Skeletal muscle cell (primary cell): ENCODE measurements at places on chromosomes 1 and 21.
A peak's percentile ranks its signal among the peaks of the same experiment; 100 is the strongest.

DNA sequence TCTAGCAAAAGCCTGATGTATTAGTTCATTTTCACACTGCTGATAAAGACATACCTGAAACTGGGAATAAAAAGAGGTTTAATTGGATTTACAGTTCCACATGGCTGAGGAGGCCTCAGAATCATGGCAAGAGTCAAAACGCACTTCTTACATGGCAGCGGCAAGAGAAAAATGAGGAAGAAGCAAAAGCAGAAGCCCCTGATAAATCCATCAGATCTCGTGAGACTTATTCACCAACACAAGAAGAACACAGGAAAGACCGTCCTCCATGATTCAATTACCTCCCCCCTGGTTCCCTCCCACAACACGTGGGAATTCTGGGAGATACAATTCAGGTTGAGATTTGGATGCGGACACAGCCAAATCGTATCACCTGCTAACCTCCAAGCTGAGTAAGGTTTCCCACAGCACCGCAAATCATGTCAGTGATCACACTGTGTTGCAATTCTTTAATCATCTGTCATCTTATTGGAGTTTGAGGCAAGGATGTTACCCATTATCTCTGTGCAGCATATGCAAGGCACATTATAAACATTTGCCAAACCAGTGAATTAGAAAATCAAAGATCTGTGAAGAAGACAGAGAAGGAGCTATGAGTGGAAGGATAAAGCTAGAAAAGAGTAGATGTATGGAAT lies 128.5 kb downstream of the ZNF281 start:
- no peak for DNase-seq

GRCh38 chr1:18494304-18494703 lies 13.6 kb downstream of the KLHDC7A start:
- DNase-seq = no peak

- DNase-seq = no peak
Observed at GRCh38 chr1:160437432-160438316, 37.3 kb downstream of the VANGL2 start.

DNA sequence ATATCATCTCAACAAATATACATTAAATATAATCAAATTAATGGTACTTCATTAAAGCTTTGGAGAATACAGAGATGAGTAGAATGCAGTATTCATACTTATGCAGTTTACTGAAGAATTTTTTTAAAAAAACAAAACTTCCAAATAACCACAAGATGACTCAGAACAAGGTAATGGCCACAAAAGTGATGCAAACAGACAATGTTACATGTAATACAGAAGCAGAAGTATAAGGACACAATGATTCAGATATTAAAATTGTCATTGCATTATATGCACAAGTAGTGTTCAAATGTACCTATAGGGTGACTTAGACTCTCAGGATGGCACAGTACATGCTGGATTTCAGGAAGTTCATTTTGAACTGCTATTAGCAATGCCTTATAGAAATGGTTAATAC lies 227.2 kb upstream of the ST6GALNAC5 start:
- DNase-seq = peak; percentile 24

- DNase-seq = no peak
Observed at GRCh38 chr1:222068937-222069336, 327.0 kb upstream of the DUSP10 start.
